Small intestine (tissue), 16 donors: ENCODE measurements at places on chromosomes 6 and 20.

DNA sequence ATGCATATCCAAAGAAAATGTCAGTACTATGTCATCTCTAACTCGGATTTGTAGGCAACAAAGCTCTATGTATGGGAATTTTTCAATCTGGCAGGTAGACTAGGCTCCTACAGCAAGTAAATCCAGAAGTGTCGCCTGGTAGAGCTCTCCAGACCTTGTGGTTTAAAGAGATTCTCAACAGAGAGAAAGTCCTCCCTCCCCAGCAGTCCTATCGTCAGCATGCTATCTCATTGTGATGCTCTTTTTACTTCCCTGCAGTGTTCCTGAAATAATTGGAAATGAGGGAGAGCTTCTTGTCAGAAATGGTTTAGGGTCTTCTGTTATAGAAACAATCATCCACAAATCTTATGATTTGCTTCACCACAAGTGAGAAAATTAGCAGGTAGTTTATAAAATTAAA is 395.4 kb downstream of the FRK start:
- no peak for DNase-seq

GRCh38 chr6:38695227-38695900 is 7.6 kb downstream of the GLO1 start:
- no peak for DNase-seq

DNA sequence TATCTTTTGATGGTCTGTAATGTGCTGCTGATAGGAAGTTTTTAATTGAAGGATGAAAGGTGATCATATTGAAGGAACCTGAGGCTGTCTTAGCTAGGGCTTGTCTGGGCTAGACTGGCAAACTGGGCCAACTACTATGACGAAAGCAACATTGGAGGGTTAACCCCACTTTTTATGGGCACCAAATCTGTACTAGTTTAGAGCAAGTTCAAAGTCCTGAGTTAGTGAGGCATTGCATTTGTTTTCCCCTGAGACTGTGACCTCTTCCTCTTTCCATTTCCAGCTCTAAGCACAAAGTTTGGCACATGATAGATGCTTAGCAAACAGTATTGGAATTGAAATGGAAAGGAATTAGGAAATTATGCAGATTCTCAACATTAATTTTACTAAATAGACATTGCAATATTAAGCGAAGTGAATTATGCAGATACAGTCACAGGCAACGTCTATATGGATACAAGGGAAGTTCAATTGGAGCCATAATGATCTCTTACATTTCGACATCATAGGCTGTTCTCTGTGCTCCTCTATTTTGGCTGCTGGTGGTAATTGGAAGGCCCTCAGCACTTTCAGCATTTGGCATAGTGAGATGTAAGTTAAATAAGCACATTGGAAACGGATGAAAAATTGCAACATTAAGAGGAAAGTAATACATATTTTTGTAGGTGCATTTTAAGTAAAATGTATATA is 22.2 kb downstream of the CEP57L1 start:
- DNase-seq: peak; percentile 81

GRCh38 chr6:113978084-113978675 is 7.2 kb upstream of the HDAC2 start:
- no peak for DNase-seq

GRCh38 chr20:52833901-52834300 is 138.3 kb upstream of the TSHZ2 start:
- DNase-seq: no peak

- peak; percentile 96 for DNase-seq
Observed at GRCh38 chr6:30515944-30516753, 26.8 kb downstream of the HLA-E start.

DNA sequence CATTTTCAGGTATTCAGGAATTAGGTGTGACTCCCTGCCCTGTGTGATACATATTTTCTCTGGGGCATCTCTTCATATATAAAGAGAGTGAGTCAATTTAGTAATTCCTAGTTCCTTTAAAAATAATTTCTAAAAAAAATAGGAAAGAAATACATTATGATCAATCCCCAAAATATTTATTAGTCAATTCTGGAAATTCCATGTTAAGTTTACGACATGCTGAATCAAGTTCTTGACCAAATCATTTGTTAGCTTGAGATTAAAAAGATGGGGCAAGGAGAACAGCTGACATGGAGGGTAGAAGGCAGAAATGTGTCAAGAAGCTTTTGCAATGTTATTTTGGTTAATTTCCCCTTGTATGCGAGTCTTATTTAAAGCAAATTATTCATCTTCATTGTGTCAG is 22.7 kb upstream of the PRDM1 start:
- no peak for DNase-seq

DNA sequence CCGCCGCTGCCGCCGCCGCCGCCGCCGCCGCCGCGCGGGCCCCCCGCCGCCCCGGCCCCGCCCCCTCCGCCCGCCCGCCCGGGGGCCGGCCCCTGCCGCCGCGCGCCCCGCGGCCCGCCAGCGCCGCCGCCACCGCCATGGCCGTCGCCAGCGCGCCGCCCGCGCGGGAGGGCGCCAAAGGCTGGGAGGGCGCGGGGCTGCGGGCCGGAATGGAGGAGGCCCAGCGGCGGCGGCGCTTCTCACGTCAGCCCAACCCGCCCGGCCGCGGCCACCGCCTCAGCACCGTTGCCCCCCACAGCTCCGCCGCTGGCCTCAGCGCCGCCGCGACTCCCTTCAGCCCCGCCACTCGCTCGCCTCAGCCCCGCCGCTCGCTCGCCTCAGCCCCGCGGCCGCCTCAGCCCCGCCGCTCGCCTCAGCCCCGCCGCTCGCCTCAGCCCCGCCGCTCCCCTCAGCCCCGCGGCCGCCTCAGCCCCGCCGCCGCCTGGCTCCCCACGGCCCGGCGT is 258 bp downstream of the PHF10 start:
- DNase-seq: no peak

GRCh38 chr6:35668744-35669450 is 19.8 kb downstream of the FKBP5 start:
- no peak for DNase-seq

- DNase-seq: no peak
Observed at GRCh38 chr6:92790381-92790780, 629.0 kb downstream of the EPHA7 start.

DNA sequence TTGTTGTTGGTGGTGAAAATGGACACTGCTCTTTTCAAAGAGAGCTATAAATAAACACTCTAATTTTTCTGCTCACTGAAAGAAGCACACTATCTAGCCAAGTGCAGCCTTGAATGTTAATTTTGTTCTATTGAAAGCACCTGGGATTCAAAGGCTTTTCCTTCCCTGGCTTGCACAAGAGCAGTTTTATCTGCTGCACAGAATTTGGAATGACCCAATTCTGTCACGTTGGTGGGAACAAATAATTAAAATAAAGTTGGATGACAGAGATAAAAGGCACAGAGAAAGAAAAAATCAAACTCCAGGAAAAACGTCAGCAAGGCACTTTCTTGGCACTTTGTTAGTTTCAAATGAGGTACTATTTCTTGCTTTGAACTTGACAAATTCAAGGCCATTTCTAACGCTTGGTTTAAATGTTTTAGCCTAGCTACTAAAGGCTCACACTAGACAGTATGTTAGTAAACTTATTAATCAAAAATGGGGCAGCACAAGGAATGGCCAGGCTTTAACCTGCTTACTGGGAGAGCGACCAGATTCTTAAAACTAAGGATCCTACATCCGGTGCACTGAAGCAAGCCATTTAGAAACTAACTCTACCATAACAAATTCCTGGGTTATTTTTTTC is 145.5 kb upstream of the ARG1 start:
- DNase-seq: no peak
